NCI-H226 (cell line): ENCODE measurements at places on chromosomes 11 and 22.

- no peak for DNase-seq
Measured at GRCh38 chr11:31702966-31703365, 108.2 kb downstream of the PAX6 start.

DNA sequence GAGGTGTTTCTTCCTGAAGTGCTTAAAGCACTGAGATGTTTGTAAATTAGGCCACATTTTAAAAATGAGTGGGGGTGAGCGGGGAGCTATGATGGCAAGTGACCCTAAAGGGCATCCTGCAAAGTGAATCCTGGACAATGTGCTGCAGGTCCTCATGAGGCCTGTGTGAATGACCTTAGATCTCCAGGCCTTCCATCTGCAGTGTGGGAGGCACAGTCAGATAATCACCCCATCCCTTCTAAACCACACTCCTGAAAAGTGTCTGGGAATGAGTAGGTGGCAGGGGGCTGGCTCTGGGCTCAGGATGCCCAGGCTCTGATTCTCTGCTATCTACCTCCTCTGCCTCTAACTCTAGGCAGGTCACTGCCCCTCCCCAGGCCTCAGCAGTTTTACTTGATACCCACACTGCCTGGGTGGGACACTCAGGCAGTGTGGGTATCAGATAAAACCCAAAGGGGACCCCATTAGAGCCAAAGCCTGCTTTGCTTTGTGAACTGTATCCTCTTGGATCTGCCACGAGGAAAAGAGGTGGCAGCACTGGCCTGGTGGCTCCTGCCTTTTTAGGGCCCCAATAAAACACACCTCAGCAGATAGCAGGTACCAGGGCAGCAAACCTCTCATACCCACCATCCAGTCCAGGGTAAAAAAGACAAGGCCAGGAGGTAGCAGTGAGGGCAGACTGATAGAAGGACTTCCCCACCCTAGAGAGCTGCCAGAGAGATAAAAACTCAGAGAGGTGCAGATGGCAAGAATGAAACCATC, 10.5 kb downstream of the STARD10 start:
- no peak for DNase-seq

GRCh38 chr11:78428266-78428636, 10.6 kb upstream of the GAB2 start:
- DNase-seq, result no peak

DNA sequence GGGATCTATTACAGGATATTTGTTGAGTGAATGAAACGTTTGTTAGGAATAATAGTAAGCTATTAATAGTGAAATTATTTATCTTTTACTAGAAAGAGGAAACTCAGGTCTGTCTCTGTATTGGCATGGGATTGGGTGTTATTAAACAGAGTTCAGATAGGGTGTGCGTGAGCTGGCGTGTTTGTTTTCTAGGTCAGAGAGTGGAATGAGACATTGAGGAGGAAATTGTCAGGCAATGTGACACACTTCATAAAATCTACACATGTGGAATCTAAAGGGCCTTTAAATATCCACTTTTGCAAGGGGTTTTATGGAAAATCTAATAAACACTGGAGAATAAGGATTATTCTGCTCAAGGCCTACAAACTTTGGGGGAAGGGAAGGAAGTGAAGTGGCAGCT, 552.9 kb downstream of the NTM start:
- DNase-seq, result no peak

- DNase-seq, result no peak
Measured at GRCh38 chr11:123073343-123074057, 11.6 kb upstream of the HSPA8 start.

GRCh38 chr11:2308713-2309112, 6.9 kb downstream of the TSPAN32 start:
- DNase-seq, result no peak

DNA sequence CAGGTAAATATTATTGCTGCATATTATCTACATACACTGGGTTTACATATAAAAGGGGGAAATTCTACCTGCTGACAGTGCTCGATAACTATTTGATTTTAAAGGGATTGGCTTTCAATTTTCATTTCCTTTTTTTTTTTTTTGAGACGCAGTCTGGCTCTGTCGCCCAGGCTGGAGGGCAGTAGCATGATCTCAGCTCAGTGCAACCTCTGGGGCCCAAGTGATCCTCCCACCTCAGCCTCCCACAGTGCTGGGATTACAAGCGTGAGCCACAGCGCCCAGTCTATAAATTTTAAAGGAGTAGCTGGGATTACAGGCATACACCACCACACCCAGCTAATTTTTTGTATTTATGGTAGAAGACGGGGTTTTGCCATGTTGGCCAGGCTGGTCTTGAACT, 3.2 kb upstream of the PCF11 start:
- DNase-seq, result no peak
